ENCODE measurements at places on chromosomes 1 and 21.
A peak's percentile ranks its signal among the peaks of the same experiment; 100 is the strongest.

GRCh38 chr1:188170935-188171334 lies 1342.2 kb downstream of the PLA2G4A start:
- no peak for DNase-seq

- no peak for DNase-seq
These were observed 65.2 kb downstream of the BCAR3 start for GRCh38 chr1:93616221-93616995.

DNA sequence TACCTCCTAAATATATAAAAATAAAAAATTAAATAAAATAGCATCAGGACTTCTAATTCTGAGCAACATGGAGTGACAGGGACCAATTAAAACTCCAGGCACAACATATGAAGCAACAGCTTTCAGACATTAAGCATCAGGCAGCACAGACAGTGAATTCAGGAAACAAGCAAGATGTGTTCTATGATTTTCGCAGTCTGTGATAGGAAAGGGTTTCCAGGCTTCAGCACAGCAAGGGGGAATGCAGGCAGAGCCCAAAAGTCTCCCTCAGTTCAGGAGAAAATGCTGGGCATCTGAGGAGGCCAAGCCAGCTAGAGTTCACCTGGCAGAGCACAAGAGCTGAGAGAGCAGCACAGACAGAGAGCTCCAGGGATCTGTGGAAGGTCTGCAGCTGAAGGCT lies 22.2 kb upstream of the CTTNBP2NL start:
- no peak for DNase-seq

GRCh38 chr21:21731626-21732025 lies 733.4 kb downstream of the NCAM2 start:
- no peak for DNase-seq

DNA sequence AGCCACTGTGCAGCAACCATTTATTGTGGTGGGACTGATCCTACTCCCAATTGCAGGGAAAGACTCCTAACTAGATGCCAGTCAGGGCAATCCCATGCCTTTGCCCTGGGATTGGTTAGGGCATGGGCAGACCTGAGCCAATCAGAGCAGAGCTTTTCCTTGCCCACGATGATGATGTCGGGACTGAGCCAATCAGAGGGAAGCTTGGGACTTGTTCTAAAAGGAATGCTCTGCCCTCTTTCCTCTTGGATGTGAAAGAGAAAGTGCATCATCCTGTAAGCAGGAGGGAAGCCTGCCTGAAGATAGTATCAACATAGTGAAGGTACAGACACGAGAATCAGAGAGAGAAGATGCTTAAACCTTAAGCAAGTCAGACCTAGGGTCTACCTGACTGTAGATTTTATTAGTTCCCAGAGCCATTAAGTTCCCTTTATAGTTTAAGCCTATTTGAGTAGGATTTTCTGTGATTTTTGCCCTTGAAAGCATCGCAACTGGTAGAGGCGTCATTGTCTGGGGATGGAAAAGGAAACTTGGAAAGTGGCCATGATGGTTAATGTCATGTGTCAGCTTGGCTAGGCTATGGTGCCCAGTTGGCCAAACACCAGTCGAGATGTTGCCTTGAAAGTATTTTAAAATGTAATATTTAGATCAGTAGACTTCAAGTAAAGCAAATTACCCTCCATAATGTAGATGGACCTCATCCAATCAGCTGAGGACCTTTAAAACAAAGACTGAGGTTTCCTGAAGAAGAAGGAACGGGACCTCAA lies 19.9 kb downstream of the IRF2BP2 start:
- DNase-seq = peak; percentile 58

- no peak for DNase-seq
These were observed 182.5 kb downstream of the ZC3H11B start for GRCh38 chr1:219430419-219430818.

DNA sequence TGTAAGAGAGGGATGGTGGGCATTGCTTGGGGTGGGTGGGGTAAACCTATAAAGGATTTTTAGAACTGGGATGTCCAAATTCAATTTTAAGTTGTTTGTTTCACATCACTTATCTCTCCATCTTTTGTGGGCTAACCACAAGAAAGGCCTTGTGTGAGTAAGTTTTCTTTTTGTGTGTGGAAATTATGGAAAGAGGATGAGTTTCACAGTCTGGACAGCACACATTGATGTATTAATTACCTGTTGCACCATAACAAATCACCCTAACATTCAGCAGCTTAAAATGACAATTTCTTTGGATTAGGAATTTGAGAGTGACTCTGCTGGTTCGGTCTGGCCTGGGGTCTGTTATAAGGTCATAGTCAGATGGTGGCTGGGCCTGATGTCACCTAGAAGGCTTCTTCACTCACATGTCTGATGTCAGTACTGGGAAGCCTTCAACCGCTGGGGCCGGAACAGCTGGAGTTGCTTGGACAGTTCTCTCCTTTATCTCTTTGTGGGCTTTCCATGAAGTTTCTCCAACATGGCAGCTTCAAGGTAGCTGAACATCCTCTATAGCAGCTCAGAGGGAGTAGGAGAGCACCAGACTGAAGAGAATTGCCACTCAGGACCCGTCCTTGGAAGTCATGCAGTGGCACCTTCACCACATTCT lies 2.0 kb upstream of the COL9A2 start:
- DNase-seq = no peak

GRCh38 chr1:205546541-205546940 lies 42.1 kb downstream of the CDK18 start:
- no peak for DNase-seq

GRCh38 chr1:31521761-31522555 lies 54.4 kb upstream of the TINAGL1 start:
- no peak for DNase-seq
